Fibroblast of villous mesenchyme (primary cell): ENCODE measurements at places on chromosomes 2 and 18. TPM values are rescaled to one million over a fixed set of nuclear protein-coding genes. Genes with fewer than 3 reads are reported as not detected.

- DNase-seq: no peak
These were observed 14.9 kb upstream of the LYPD6 start for GRCh38 chr2:149315461-149315860.

DNA sequence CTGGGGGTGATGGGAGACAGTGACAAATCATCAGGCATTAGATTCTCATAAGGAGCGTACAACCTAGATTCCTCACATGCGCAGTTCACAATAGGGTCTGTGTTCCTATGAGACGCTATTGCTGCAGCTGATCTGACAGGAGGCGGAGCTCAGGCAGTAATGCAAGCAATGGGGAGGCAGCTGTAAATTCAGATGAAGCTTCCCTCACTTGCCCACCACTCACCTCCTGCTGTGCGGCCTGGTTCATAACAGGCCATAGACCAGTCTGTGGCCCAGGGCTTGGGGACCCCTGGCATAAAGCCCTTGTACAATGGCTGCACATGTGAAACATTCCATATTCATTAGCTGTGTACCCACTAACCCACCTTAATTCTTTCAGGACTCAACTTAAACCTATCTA is 18.0 kb downstream of the NMUR1 start:
- DNase-seq: no peak

GRCh38 chr18:7815787-7816186 is 248.7 kb downstream of the PTPRM start:
- DNase-seq: no peak

DNA sequence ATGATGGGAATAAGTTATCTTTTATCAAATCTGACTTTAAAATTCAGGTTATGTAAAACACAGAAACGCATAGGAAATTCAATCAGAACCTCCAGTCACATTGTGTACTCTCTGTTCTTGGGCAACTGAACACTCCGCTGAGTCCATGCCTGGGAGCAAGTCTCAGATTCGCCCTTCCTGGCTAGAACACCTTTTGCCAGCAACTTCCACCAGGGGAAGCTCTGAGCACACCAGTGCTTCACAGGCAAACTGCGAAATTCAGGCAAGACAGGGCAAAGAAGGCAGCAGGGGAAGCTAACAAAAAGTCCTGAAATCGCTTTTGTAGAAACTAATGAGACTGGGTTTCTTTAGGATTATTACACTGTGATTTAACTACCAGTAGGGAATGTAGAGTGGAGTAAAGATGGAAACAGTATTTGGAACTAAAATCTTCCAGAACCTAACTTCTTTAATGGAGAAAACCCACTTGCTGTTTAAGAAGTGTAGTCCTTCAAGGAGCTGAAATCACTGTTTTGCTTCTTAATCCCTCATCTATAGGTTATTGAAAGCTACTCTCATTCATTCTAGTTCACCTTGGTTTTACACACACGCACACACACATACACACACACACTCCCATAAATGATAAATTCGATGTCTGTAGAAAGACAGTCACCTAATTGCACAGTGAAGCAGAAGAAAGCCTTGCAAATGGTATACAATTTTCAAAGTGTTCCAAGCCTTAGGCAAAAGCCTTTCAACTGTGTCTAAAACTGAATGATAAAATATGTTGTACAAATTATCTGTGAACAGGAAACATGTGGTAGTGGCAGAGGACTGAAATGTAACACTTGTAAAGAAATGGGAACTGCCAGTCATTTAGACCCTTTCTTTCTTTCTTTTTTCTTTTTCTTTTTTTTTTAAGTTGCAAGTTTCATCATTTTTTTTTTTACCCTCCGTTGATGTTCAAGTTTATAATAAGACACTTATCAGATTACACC is 214.5 kb downstream of the TMEM182 start:
- no peak for DNase-seq

- no peak for DNase-seq
These were observed 61.1 kb downstream of the HK2 start for GRCh38 chr2:74895001-74895400.

GRCh38 chr2:40169856-40170255 is 282.0 kb downstream of the SLC8A1 start:
- DNase-seq: no peak

GRCh38 chr2:161873707-161874106 is 200.3 kb downstream of the DPP4 start:
- no peak for DNase-seq

GRCh38 chr2:150674283-150674682 is 186.8 kb upstream of the RND3 start:
- no peak for DNase-seq

- DNase-seq: no peak
These were observed 74.7 kb downstream of the COPS8 start for GRCh38 chr2:237160271-237160919.

GRCh38 chr2:205681401-205682238 is 681 bp upstream of the NRP2 start:
- no peak for DNase-seq

DNA sequence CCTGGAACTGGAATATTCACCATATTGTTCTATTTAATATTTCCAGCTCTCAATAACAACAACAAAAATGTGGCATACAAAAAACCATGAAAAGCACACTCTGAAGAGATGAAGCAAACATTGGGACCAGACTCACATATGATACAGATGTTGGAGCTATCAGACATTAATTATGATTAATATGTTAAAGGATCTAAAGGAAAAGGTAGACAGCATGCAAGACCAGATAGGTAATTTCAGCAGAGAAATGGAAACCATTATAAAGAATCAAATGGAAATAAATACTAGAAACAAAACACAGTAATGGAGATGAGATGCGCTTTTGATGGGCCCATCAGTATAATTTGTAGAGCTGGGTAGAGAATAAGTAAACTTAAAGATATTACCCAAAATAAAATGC is 50.9 kb upstream of the MGAT4A start:
- DNase-seq: no peak

DNA sequence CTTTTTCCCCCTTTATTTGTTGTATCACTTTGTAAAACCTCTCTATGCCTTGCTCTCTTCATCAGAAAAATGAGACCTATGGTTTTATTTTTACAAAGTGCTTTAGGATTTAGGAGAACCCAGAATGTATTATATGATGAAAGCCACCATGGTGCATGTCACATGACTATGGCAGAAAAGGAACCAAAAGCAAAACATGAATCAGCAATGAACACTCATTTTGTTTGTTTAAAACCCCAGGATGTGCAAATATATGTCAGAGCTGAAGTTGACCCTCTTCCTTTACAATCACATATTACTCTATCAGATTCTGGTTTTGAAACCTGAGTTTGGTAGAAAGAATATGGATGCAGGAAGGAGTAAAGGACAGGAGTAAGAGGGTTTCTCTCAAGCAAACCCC is 70.0 kb downstream of the FIGN start:
- peak; percentile 33 for DNase-seq

GRCh38 chr2:46743021-46743420 is 172.6 kb downstream of the MCFD2 start:
- DNase-seq: no peak

- DNase-seq: no peak
These were observed 27.5 kb upstream of the GBX2 start for GRCh38 chr2:236195726-236196125.

- DNase-seq: no peak
These were observed 216.1 kb upstream of the THUMPD2 start for GRCh38 chr2:39995005-39995737.

GRCh38 chr2:43356774-43357173 is 130.4 kb upstream of the ZFP36L2 start:
- DNase-seq: peak; percentile 79

The DCC gene
- under 0.01 TPM in 1 of 2 replicates, not detected in the other for total RNA-seq

The DSC1 gene
- total RNA-seq: not detected in 2 replicates

The COL5A2 gene
- 693 and 717 TPM in 2 replicates for total RNA-seq

The DIPK1C gene
- not detected in 2 replicates for total RNA-seq

The AQP12A gene
- not detected in 2 replicates for total RNA-seq

The BCL2 gene
- total RNA-seq: 0.64 and 0.86 TPM in 2 replicates

The TUBA3E gene
- not detected in 2 replicates for total RNA-seq

The CXCR2 gene
- total RNA-seq: not detected in 2 replicates
